ENCODE measurements at places on chromosomes 16 and 17.

- DNase-seq: no peak
Measured at GRCh38 chr17:17494870-17495535, 1.2 kb downstream of the RASD1 start.

- no peak for DNase-seq
Measured at GRCh38 chr16:2971134-2971984, 2.2 kb downstream of the PAQR4 start.

DNA sequence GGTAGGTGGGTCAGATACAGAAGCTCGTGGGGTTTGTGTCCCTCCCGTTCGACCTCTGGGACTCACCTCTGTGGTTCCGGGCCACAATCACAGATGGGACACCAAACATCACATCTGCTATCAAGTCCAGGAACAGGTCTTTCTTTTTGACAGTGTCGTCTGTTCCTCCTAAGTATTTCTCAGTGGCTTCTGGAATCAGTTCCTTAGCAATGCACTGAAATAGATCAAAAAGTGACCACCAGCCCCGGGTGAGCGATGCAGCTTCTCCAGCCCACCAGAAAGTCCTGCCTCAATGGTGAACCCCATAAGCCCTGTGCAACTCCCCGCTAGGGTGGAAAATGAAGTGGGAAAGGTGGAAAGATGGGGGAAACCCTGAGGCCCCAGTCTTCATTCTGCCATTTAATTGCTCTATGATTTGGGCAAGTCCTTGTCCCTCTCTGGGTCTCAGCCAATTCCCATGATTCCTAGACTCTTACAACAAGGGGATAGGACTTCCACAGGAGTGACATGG lies 22.4 kb downstream of the CES1 start:
- DNase-seq: no peak

GRCh38 chr16:1153480-1154160 lies 714 bp downstream of the CACNA1H start:
- DNase-seq: no peak

DNA sequence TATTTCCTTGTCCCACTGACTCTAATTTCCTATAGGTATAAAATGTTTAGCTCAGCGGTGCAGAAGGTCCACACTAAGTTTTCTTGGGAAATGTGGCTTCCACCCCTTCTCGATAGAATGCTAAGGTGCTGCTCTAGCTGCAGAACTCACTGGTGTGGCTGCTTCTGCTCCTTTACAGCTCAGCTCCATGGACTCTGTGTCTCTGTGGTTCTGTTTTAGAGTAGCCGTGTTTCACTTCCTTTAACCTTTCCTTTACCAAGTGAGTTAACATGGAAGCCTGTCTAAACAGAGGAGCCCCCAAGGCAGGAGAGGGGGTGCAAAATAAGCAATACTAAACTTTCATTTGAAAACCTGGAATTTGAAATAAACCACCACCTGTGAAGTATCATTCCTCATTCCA lies 65.3 kb downstream of the SPECC1 start:
- no peak for DNase-seq

GRCh38 chr17:17740615-17741348 lies 59.5 kb downstream of the RAI1 start:
- no peak for DNase-seq

DNA sequence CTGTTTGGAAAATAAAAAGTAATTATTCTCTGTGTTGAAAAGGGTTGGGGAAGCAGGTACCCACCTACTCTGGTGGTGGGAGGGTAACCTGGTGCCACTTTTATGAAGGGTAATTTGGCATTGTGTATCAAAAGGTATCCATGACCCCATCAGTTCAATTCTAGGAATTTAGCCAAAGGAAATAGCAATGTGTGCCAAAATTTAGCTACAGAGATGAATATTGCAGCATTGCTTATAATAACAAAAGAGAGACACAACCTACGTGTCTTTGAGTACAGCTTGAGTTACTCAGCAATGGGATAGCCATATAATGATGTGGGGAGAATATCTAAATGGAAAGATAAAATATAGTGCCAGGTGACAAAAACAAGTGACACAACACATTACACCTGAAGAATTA lies 170.7 kb downstream of the NTN1 start:
- no peak for DNase-seq

DNA sequence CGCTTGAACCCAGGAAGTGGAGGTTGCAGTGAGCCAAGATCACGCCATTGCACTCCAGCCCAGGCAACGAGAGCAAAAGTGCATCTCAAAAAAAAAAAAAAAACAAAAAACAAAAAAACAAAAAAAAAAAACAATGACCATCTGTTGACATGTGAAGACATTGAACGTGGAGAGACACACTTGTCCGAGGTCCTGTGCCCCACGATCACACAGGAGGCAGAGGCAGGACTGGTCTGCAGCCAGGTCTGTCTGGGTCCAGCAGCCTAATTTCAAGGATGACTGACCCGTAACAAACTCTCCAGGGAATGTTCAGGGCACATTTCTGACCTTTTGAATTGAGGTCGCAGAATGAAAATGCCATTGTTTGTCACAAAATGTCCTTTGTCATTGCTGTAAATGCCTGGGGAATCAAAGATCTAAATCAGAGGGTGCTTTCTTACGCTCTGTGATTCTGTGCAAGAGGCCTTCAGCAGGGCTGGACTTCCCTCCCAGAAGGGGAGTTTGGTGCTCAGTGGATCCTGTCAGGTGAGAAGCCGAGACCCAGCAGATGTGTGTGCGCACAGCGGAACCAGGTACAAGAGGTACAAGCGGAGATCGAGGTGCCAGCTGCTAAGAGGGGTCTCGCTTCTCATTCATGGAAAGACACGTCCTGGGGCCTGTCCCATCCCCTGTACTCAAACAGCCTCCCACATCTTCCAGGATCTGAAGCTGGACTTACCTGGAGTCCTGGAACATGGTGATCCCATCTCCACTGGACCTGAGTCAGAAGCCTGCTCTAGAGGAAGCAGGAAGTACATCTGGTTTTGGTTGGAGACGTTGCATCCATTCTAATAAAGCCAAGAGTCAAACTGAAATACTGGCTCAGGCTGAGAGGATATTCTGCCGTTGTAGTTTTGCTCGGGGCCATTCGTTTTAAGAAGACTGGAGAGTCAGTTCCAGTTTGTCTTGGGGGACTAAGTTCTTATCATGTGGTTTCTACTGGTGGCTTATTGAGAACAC lies 95.8 kb downstream of the IRF8 start:
- no peak for DNase-seq
